ENCODE measurements at places on chromosomes 2 and 18.
A peak's percentile ranks its signal among the peaks of the same experiment; 100 is the strongest.

DNA sequence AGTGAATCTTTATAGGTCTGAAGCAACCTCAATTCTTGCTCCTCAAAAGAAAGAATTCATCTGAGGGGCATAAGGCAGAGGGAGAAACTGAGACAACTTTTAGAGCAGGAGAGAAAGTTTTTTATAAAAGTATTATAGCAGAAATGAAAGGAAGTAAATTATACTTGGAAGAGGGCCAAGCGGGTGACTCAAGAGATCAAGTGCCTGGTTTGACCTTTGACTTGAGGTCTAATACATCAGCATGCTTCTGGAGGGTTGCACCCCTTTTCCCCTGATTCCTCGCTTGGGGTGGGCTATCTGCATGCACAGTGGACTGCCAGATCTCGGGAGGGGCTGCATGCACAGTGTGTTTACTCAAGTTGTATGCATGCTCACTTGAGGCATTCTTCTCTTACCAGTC, 268.5 kb upstream of the LRATD1 start:
- DNase-seq: no peak

DNA sequence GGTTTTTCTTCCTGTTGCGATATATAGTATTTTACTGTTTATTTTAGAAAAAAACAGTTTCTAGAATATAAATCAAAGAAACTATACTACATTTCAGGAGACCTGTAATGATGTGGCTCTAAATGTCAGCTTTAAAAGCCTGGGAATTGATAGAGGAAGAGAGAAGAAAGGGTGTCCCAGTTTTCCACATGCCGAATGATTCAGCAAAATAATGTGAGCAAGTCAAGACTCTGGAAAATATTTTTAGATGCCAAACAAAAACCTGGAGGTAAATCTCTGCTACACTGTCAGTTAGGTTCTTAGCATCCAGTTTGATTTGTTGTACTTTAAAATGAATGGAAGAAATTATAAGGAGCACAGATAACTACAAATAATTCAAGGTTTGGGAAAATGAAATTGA, 67.1 kb upstream of the DSG1 start:
- no peak for DNase-seq

DNA sequence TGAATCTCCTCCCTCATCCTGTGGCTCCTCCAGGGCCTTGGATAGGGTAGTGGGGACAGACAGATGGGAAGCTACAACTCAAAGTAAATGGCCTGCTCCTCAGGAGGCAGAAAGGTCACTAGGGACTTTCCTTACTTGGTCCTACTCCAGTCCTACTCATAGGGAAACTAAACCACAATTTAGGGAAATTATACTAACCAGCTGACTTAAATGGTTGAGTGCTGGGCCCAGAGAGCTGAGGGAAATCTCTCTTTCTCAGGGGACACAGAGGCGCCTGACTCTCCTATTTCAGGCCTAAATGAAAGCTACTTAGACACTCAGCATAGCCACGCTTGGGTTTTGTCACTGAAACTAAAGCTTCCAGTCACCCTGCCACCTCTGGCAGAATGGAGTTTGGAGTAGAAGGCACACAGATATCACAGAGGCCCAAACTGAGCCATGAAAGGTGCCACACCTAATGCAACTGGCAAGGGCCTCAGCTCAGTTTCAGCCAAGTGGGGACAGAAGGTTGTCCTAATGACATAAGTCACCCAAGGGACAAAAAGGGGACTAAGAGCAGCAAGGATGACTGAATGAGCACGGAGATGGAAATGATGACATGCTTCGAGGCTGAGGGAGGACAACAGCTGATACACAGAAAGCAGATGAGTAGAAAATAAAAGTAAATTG, 24.0 kb downstream of the CERKL start:
- no peak for DNase-seq

- no peak for DNase-seq
Observed at GRCh38 chr18:34951625-34952379, 89.4 kb upstream of the MAPRE2 start.

DNA sequence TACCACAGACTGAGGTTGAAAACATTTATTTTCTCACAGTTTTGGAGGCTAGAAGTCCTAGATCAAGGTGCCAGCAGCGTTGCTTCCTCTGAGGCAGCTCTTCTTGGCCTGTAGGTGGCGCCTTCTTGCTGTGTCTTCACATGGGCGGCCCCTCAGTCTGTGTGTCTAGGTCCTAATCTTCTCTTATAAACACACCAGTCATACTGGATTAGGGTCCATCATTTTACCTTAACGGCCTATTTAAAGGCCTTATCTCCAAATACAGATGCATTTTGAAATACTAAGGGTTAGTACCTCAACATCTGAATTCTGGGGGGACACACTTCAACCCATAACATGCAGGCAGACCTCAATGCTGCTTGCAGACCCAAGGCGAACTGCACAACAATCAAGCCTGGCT, 4.4 kb upstream of the RMC1 start:
- DNase-seq: peak; percentile 73

- DNase-seq: no peak
Observed at GRCh38 chr2:134271758-134272157, 17.9 kb downstream of the MGAT5 start.

GRCh38 chr18:22417496-22418188, at the start of gene CTAGE1:
Gene CTAGE1 (minus strand): TSS chr18:22417915. CDS start chr18:22417811, 104 bp downstream.
- DNase-seq: peak; percentile 68

DNA sequence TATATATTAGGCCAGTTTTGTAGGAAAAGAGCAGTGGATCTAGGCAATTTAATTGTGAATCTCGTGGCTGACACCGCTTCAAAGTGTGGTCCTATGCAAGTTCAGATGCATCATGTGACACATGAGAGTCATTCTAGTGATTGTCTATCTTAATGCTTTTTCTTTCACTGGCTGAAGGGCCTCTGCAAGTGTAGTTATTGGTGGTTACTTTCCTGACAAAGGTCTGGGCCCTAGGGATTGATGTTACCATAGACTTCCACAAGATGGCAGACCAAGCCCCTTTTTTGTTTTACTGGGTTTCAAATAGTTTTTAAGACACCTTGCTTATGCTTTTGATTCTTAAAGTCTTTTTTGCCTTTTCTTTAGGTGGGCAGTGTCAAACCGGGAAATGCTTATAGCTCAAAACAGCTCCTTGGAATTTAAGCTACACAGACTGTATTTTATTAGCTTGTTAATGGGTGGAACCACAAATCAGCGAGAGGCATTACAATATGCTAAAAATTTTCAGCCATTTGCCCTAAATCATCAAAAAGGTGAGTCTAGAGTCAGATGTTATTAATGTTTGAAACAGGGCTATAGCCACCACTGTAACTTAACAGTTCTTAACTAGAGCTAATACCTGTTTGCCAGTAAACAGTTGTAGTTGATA, 25.9 kb downstream of the CD8A start:
- peak; percentile 39 for DNase-seq

- DNase-seq: no peak
Observed at GRCh38 chr2:152033011-152033925, 65.6 kb downstream of the CACNB4 start.

- DNase-seq: peak; percentile 9
Observed at GRCh38 chr2:182866095-182866460, 359 bp downstream of the FRZB start.

GRCh38 chr2:69255760-69256159, 131.3 kb downstream of the GFPT1 start:
- no peak for DNase-seq

GRCh38 chr18:65049586-65049985, 701.2 kb upstream of the CDH7 start:
- DNase-seq: no peak

- peak; percentile 9 for DNase-seq
Observed at GRCh38 chr2:119760956-119761275, 1.2 kb downstream of the PTPN4 start.

- DNase-seq: no peak
Observed at GRCh38 chr2:215507136-215507535, 71.3 kb upstream of the FN1 start.

DNA sequence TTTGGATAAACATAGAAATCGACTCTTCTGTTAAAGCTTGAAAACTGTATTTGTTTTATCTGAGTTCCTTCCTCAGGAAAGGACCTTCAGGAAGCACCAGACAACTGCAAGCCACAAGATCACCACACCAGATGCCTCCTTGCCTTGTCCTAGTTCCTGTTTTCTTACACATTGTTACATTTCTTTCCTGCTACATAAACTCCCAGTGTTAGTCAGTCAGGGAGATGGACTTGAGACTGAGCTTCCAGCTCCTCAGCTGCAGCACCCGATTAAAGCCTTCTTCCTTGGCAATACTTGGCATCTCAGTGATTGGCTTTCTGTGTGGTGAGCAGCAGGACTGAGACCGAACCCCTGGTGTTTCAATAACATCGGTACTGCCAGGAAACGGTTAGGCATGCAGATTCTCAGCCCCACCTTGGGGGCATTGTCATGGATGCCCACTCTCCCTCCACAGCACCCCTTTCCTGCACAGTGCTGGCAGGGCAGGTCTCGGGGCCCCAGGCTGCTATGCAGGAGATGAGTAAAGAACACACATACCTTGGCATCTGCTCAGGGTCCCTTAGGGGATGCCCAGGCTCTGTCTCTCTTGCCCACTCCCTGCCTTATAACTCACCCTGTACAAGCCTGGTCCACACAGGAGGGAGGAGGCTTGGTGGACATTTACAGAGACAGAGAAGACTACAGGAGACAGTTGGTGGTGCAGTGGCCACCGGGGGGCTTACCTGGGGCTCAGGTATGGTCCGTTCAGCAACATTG, 32.6 kb downstream of the ANKMY1 start:
- DNase-seq: no peak

DNA sequence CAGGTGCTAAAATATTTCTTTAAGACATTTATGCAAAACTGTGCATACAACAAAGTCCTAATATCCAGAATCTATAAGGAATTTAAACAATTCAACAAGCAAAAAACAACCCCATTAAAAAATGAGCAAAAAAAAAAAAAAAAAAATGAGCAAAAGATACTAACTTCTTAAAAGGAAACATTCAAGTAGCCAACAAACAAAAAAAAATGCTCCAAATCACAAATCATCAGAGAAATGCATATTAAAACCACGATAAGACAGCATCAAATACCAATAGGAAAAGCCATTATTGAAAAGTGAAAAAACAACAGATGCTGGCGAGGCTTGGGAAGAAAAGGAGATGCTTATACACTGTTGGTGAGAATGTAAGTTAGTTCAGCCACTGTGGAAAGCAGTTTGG, 34.9 kb downstream of the B4GALT6 start:
- DNase-seq: no peak

DNA sequence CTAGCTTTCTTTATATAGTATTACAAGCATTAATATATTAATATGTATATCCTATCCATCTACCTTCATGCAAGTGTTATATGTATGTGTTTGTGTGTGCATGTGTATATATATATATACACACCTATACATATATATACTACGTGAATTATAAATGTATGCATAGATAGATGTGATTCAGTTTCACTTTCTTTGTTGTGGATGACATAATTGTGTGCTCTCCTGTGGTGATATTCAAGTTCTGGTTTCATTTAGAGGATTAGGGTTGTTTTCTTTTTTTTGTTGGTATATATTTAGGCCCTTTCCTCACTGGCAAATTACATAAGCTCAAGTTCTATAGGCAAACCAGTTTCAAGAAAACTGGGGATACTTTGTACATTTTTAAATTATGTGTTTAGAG, 225.7 kb upstream of the FANCL start:
- no peak for DNase-seq

GRCh38 chr2:26298638-26299393, 47.1 kb upstream of the SELENOI start:
- DNase-seq: peak; percentile 49

- DNase-seq: no peak
Observed at GRCh38 chr2:120531863-120532600, 186.1 kb downstream of the INHBB start.

DNA sequence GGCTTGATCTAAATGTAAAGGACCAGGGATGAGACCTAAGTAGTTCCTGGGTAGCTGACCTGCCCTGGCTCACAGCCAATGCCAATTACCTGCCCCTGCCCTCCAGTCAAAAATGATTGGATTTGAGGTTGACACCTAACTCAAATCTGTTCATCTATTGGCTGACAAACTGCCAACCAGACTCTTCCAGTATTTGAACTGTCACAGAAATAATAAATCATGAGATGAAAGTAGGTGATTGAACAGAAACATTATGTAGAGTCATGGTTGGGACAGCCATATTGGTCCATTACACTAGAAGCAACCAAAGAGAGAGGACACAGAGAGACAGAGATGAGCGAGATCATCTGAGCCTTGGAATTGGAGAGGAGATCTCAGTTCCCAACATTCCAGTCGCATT, 109.1 kb downstream of the ATL2 start:
- DNase-seq: peak; percentile 31

DNA sequence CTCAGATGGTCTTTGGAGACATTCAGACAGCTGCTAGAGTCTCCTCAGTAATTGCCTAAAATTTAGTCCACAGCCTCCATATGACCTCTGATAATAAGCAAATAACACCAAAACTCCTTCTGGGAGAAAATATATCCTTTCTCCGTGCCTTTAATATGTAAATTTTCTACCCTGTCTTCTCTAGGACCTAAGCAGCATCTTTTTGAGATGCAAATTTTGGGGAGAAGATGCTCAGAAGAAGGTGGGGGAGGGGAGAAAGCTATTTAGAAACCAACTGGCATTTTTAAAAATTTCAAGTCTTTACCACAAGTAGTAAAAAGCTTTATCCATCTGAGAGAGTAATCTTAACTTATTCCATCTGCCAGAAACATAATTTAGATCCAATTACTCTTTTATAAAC, 120.4 kb upstream of the MSH6 start:
- DNase-seq: no peak

DNA sequence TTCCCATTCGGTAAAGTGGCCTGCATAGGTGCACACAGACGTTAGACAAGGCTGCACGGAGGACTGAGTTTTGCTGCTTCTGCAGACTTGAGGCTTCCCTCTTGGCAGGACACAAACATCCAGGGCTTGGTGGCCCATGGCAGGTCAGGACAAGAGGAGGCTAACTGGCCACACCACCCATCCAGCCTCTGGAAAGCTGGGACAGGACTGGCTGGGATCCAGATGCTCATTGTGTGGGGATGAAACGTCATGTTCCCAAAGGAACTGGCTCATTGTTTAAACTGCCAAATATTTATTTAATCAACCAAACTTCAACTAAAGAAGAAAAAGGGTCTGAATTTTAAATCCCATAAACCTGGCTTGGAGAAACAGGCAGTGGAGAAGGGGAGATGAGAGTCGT, 239.1 kb upstream of the EPAS1 start:
- DNase-seq: no peak

- DNase-seq: no peak
Observed at GRCh38 chr2:96531366-96531765, 5.2 kb upstream of the ARID5A start.

DNA sequence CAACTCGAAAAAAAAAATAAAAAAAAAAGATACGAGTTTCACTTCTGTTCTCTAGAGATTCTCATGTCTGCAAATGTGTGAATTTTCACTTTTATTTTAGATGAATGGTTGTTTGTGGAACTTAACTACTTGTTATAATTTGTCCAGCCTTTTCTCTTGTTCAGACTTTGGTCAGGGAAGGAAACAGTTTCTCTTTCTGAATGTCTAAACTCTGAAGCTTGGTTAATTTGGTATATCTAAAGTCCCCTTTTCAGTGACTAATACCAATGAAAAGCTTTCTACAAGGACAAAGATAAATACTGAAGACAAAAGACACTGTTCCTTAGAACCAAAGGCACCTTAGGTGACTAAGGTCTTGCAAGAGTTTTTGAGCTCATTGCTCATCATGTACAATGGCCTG, 144.4 kb upstream of the PIEZO2 start:
- DNase-seq: no peak
